ENCODE measurements at places on chromosomes 3 and 15.

DNA sequence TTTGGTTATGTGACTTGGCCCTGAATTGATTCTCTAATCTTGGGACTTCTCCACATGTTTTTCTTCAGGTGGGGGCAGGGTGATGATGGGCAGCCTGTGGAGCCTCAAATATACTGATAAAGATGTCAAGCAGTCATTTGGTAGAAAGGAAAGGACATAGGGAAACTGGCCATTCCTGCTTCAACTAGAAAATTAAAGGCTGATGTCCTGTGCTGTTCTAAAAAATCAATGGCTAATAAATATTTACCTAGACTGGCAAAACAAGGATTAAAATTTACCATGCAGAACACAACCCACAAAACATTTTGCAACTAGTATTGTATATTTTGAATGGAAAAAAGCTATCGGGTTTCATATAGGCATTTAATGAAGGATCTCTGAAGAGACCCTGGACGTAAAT, 133.7 kb downstream of the GADL1 start:
- DNase-seq, result no peak

- no peak for DNase-seq
Measured at GRCh38 chr3:65575376-65575840, 463.3 kb downstream of the MAGI1 start.

DNA sequence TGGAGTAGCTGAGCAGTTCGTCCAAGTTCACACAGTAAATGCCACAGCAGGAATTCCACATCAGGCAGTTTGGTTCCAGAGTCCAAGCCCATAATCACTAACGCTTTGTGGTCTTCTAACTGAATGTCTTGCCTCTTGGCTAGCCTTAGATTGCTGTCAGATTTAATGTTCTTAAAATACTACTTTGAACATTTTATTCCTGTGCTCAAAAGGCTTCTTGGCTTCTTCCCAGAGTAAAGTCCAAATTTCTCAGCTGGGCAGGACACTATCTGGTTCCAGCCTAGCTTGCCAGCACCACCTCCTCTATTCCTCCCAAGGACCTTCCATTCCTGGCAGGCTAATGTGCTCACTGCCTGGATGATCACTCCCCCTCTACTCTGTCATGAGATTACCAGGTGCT, 256.9 kb downstream of the SQOR start:
- DNase-seq, result no peak

DNA sequence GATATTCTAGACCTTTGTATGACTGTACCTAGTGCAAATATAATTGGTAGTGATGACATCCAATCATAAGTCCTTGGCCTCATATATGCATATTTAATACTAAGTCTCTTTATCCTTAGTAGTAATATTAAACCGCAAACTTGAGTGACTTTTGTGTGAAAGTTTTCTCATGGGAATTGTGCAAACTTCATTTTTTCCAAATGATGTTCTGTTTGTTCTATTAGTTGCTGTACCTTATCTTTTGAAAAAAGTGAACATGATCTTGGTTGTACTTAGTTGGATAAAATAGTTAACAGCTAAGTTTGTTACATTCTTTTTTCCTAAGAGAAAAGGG, 43.2 kb downstream of the TMEM45A start:
- DNase-seq, result no peak
